ENCODE measurements at places on chromosomes 3 and 15. TPM values are rescaled to one million over a fixed set of nuclear protein-coding genes. Genes with fewer than 3 reads are reported as not detected.
A peak's percentile ranks its signal among the peaks of the same experiment; 100 is the strongest.

GRCh38 chr15:35197754-35198153, 112.7 kb upstream of the NANOGP8 start:
- DNase-seq = no peak

OIP5 gene
- total RNA-seq = 1.2 TPM

DNA sequence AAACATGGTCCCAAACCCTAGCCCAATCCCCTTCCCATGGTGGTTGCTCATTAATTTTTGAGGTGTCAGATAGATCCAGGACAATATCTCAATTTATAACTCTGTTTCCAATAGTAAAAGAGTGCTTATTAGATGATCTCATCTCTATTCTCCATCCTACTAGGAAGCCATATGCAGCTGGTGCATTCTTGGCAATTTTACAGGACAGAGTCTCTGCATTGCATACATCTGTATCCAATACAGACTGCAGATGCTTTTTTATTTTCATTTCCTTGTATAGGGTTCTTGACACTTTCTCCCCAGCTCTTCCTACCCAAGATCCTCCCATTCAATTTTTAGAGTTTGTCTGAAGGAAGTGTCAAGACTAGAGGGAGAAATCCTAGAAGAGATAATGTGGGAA, 194.8 kb upstream of the DPH6 start:
- DNase-seq = no peak

- peak; percentile 48 for DNase-seq
Observed at GRCh38 chr15:76576523-76577279, 240.1 kb downstream of the ISL2 start.

DNA sequence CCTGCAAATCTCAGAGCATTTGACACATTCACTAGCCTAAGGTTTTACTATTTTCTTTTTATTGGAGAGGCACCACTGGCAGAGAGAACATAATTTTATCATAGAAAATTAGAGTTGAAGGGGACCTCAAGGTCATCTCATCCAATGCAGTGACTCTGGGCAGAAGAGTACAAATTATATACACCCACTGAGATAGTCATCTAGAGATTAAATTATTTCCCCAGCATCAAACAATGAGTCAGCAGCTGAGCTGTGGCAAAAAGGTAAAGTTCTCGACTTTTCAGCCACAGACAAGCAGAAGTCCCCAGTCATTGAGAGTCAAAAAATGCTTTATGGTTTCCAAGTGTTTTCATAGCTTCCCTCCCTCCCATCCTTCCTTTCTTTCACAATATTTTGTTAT, 39.3 kb upstream of the SEMA6D start:
- DNase-seq = no peak

GRCh38 chr15:71743861-71744382, 66.4 kb upstream of the NR2E3 start:
- peak; percentile 72 for DNase-seq

CSPG5 gene
- under 0.01 TPM for total RNA-seq

- no peak for DNase-seq
Observed at GRCh38 chr3:60501314-60501713, 749.9 kb downstream of the FHIT start.
